ENCODE measurements at places on chromosomes 5 and 9.

GRCh38 chr5:133293960-133294359, 242.1 kb downstream of the HSPA4 start:
- DNase-seq: no peak

GRCh38 chr9:38421498-38422211, 2.6 kb downstream of the IGFBPL1 start:
- DNase-seq: no peak

DNA sequence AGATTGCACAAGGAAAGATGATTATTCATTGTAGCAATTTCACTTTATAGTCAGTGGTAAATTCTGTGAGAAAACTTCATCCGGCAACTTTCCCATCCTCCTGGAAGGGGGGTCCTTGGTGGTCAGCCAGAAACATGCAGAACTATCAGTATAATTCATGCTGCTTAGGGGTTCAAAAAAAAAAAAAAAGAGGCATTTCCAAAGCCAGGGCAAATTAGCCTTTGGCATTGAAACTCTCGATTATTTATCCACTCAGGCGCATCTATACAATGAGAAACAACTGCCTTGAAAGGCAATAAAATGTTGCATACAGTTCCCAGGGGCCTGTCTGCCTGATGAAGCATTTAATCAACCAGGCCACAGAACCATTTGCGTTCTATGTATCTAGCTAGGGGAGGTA, 263.3 kb downstream of the TMEM167A start:
- DNase-seq: no peak

DNA sequence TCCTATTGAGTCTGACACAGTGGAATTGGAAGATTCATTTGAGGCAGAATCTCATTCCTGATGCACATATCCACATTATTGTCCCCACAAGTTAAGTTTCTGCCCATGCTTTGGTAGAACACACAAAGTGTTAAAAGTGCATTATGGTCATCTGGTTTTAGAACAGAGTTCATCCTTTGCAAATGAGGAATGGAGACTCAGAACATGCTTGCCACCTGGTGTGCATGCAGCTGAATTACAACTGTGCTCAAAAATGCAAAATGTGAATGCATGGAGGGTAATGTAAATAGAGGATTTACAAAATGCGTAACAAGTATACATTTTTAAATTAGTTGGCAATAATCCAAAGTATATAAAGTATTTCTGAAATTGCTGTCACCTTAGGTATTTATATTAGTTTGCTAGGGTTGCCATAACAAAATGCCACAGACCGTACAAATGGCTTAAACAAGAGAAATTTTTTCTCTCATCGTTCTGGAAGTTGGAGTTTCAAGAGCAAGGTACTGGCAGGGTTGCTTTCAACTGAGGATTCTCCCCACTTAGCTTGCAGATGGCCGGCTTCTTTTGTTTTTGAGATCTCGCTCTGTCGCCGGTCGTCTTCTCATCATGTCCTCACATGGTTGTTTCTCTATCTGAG, 671.1 kb downstream of the TAF11L14 start:
- DNase-seq: no peak

DNA sequence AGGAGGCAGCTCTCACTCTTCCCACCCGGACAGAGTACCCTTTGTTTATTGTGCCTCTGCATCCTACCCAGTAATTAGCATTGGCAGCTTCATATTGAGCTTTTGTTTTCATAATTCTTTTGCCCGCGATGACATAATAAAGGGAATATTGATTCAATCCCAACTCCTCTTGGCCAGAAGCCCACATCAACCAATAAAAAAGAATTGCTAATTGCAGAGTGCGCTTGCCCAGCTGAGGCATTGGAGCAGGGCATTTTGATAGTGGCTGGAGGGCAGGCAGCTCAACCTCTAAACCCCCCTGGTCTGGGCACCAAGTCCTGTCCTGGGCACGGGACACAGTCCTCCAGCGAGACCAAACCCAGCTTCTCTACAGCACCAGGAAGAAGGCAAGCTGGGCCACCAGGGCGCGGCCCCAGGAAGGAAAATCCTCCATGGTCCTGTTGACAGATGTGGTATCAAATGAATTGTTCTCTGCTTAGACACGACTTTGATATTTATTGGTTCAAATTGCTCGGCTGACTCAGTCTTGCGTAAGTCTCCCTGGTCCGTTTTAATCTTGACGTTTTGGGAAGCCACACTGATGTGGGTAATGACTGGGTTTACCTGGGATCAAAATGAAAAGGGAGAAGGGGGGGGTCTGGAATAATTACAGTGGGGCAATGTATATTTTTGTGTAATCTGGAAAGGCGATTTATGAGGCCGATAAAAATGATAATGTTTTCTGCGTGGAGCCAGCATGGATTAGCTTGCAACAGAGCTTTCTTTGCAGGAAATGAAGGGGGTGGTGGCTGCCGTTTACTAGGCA, 220.7 kb upstream of the MSX2 start:
- no peak for DNase-seq

- no peak for DNase-seq
Observed at GRCh38 chr9:126844085-126844484, 16.4 kb upstream of the ZBTB34 start.

- no peak for DNase-seq
Observed at GRCh38 chr9:83986765-83987401, 6.3 kb downstream of the RMI1 start.

DNA sequence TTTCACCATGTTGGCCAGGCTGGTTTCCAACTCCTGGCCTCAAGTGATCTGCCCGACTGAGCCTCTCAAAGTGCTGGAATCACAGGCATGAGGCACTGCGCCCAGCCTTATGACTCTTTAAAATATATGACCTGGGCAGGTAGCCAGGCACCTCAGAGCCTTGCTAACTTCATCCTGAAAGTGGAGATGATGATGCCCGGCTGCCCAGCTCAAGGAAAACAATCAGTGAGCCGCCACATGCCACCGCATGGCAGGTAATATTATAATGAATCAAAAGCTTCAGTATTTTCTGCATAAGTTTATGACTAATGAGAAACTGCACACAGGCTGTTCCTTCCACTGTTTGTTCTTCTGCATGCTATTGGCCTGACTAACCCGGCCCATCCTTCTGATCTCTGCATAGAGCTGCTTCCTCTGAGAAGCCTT, 30.4 kb upstream of the DMRT1 start:
- DNase-seq: no peak

DNA sequence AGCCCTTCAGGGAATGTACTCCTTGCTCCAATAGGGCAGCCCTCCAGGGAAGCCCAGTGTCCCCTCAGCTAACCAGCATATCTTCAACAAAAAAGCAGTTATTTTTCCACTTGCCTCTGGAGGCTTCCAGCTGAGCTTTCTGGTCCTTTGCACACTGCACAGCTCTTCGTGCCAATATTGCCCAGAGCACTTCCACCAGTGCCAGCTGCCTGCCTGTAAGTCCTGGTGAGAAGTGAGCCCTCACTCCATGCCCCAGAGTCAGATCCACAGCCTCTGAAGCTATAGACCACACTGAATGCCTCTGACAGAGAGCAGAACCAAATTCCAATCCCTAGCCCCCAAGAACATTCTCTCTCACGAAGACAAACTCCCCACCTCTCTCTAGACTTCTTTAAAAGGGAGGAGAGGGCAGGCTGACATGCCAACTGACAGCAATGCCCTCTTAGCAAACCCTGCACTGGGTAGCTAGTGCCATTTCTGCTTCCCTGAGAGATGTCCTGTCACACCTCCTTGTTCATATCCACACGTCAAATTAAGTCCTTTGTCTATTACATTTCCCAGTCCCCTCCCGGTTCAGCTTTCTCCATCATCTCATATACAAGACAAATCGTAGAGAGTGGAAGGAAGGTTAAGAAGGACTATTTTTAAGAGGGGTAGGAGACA, 12.7 kb upstream of the HEXB start:
- DNase-seq: no peak

DNA sequence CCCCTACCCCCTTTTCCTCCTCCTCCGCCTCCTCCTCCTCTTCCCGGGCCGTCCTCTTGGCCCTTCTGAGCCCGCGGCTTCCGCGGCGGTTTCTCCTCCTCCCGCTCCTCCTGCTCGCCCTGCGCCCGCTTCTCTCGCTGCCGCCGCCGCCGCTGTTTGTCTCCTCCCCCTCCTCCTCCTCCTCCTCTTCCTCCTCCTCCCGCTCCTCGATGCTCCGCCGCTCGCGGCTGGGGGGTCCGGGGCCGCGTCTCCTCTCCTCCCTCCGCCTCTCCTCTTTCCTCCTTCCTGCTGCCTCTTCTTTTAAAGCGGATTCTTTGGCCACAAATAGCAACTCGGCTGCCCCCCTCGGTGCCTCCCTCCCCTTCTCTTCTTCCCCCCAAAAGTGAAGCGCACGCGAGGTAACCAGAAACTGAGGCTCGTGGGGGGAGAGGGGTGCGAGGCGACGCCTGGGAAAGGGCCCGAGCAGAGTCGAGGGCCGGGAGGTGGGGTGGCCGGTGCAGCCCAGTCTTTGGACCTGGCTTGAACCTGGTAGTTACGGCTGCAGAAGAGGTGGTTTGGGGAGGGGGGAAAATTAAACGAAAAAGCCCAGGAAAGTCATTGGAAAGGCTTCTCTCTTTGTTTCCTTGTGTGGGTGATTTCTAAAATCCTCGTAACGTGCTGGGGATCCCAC, 1058.5 kb upstream of the DMAC1 start:
- DNase-seq: no peak

- DNase-seq: no peak
Observed at GRCh38 chr5:40503439-40503838, 176.3 kb upstream of the PTGER4 start.

DNA sequence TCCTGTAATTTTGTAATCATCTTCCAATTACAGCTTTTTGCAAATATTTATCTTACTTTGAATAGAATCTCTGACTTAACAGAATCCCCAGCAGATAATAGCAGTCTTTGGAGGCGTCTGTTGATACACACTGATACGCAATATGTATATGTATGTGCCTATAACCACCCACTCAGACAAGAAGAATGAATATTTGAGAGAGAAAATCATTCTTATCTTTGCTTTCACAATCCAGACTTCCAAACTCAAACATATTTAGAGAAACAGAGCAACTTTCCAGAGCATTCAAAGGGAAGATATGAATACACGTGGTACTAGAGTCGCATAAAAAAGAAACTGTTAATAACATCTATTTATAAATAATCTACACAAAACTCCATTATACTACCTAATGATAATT, 6.1 kb downstream of the RORB start:
- no peak for DNase-seq

GRCh38 chr9:974031-974995, 2.1 kb upstream of the DMRT3 start:
- no peak for DNase-seq

DNA sequence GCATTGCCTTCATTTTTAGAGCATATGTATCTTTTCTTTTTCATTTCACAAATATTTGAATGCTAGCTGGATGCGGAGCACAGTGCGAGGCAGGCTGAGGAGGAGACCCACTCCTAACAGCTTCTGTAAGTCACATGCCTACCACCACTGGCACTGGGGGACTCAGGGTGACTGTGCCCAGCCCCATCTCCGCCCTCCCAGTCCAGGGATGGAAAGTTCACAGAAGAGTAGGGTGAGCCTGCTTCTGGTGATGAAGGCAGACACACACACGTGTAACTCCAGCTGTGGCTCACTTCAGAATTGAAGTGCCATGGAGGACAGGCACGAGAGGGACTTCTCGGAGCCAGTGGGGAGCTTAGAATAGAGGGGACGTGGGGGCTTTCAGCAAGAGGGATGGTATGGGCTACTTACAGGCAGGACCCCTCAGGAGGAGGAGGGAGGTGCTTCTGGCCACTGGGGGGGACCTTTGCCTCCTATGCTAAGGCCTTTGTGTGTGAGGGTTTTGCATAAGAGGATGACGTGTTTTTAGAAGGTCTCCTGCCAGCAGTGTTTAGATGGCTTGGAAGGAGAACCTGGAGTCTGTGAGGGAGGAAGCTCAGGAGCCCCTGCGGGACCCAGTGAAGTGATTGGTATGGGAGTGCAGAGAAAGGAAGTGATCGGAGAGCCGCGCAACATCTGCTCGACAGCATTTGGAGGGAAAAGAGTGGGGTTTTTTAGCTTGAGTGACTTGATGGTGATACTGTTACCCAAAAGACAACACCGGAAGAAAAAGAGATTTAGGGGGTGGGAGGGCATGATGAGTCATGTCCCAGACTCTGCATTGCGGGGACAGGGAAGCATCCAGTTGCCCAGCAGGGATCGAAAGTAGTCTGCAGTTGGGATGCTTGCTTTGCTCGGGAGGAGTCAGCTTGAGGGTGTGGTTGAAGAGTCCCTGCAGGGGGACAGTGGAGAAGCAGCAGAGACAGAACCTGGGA, 163.5 kb upstream of the OTULINL start:
- DNase-seq: no peak

GRCh38 chr9:136525207-136525606, 20.6 kb downstream of the NOTCH1 start:
- DNase-seq: no peak

GRCh38 chr5:82044010-82044409, 72.2 kb downstream of the ATG10 start:
- DNase-seq: no peak

DNA sequence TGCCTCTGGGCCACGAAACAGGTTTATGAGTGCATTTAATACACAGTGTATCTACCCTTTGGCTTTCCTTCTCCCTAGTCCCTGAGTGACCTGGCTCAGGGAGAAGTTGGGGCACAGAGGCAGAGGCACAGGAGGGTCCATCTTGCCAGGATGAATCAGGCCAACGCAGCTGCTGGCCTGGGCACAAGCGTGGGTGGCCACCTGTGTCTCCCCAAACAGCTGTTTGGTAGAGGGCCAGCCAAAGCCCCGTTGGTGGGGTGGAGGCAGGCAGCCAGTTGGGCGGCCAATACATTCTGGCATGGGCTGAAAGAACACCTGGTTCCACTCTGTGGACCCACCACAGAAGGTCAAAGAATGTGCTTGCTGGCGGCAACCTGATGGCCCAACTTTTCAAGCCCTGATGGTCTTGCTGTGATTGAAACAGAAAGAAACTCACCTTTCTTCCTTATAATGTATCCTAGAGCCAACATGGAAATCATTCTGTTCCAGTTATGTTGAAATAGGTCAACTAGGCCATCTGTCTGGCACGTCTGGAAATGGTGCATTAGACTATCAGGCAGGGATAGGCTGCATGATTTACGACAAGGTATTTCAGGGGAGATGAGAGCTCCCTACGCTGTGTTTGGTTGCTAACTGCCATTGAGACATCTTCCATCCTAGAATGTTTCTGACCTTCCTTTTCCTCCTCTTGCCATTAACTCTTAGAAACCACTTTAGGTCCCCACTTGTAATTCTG, 337.4 kb downstream of the ADAMTS6 start:
- DNase-seq: no peak

- no peak for DNase-seq
Observed at GRCh38 chr5:4877579-4877978, 262.6 kb upstream of the ADAMTS16 start.

- no peak for DNase-seq
Observed at GRCh38 chr9:129142138-129142935, 31.1 kb downstream of the PTPA start.

GRCh38 chr9:80175286-80176150, 603.8 kb downstream of the TLE4 start:
- no peak for DNase-seq
